ENCODE measurements at places on chromosomes 12 and 14.

DNA sequence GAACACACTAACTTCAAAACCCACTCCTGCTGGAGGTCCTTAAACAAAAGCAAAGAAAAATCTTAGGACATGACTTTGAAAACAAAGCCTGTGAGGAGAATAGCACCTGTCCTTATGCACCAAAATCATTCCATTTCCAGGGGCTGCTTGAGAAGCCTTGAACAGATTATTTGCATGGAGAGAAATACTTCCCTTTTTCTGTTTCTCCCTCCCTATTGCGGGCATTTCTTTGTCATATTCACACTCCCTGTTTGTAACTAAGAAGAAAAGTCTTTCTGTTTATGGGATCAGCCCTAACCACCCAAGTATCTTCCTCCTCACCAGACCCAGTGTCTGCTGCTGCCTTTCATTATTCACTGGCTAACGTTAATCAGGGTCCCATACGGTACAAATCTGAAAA lies 218.8 kb downstream of the DPF3 start:
- DNase-seq = no peak

GRCh38 chr12:4252601-4253000 lies 21.0 kb upstream of the CCND2 start:
- no peak for DNase-seq

GRCh38 chr14:49314737-49315136 lies 271.4 kb downstream of the RPS29 start:
- DNase-seq = no peak

GRCh38 chr12:80813820-80814219 lies 97.1 kb downstream of the MYF5 start:
- no peak for DNase-seq

DNA sequence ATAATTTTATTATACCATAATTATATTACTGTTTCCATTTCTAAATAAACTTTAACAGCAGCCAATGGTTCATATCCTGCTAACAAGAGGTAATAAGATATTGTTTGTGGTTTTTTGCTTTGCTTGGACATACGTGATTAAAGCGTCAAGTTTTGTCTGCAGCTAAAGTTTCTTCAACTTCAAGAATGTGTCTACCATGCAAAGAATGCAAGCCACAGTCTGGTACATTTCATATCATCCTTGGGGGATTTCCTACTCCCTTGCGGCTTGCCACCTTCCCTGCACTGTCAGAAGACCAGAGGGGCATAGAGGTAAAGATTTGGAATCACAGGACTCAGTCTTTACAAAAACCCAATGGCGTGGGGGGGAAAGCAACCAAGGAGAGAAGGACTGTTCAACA lies 125.2 kb downstream of the MED13L start:
- DNase-seq = no peak

GRCh38 chr12:40692765-40693206 lies 547 bp downstream of the CNTN1 start:
- no peak for DNase-seq

DNA sequence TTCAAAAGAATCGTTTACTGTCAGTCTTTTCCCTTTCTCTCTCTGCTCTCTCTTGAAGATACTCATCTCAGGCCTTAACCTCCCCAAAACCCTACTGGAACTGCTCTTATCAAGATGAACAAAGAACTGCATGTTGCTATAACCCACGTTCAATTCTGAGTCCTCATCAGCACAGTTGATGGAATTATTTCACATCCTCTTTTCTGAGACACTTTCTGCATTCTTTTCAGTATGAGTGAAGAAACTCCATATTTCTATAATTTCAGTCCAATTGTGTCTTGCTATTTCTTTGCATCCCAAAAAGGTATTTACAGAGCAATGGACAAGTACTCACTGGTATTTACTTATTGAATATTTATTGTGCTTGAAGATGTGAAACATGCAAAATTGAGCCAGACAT lies 160.1 kb upstream of the CPNE8 start:
- DNase-seq = no peak

DNA sequence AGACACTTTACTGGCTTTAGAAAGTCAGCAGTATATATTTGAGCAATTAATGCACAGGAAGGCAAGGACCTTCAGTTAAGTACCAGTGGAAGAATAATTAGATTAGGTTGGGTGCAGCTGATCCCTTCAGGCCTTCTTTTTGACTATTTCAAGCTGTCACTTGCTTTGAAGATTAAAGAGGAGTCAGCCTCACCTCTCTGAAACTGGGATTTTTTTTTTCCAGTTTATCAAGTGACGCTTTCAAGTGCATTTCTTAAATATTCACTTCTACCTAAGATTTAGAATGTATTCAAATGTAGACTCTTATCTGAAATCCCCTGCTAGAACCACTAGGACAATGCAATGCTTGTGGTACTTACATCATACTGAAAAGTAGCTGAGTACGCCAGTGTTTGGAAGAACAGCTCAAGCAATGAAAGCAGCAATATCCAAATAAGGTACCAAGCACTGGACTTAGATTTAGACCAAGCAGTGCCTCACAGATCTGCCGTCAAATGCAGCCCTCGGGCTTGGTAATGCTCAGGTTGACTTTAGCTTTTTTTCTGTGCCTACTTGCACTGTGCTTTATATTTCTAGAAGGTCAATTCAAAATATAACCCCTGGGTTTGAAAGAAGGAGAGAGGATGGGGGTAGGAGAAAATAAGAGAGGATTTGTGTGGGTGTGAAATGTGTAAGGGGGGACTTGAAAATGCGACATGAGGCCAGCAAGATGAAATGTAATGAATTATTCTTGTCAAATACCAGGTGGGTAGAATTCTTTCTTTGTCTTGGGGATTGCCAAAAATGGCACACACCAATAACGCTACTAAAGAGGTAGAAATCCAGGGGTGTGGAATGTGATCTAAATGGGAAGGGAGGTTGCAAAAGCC lies 3.7 kb upstream of the FERMT2 start:
- no peak for DNase-seq

- DNase-seq = no peak
Measured at GRCh38 chr12:81888106-81888740, 129.1 kb upstream of the PPFIA2 start.

DNA sequence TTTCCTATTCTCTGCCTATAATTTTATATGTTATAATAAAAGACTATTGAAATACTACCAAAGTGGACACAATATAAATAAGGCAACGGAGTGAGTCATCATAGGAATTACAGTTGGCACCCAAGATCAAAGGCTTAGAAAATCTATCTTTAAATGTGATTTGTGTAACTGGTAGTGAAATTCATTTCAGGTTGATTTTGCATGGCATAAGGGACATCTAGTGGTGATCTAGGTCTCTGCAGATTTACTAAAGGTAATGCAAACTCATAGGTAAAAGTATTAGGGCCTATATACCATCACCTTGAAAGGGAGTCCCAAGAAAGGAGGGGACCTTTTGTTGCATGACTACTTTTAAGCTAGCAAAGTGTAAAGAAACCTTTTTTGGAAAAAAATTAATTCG lies 527.2 kb downstream of the NRXN3 start:
- DNase-seq = no peak

DNA sequence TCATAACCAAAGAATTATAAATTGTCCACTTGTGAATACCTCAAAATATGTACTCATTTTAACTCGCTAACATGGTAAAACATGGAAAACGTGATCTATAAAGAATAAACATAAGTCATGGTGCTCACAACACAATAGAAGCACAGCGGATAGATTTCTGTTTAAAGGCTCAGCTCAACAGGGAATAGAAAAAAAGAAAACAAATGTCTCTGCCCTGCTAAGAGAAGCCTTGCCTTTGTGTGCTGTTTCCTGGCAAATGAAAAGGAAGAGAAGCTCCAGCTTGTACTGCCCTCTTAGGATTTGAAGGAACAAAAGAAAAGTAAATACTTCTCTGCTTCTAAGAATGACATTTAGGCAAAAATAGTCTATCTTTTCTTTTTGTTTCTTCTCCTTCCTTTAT lies 121.0 kb upstream of the KRR1 start:
- no peak for DNase-seq

GRCh38 chr14:63910583-63911363 lies 58.0 kb downstream of the SYNE2 start:
- DNase-seq = no peak

DNA sequence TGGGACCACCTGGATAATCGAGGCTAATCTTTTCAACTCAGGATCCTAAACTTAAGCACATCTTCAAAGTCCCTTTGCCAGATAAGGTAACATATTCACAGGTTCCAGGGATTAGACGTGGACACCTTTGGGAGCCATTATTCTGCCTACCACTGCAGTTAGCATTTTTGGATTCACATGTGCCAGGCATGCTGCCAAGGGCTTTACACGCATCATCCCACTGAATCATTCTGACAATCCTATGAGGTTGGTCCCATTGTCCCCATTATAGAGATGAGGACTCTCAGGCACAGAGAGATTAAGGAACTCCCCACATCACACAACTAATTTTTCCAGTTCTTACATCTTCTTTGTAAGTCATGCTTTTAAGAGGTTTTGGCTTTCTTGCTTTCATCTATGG lies 34.5 kb downstream of the RTN1 start:
- DNase-seq = no peak

DNA sequence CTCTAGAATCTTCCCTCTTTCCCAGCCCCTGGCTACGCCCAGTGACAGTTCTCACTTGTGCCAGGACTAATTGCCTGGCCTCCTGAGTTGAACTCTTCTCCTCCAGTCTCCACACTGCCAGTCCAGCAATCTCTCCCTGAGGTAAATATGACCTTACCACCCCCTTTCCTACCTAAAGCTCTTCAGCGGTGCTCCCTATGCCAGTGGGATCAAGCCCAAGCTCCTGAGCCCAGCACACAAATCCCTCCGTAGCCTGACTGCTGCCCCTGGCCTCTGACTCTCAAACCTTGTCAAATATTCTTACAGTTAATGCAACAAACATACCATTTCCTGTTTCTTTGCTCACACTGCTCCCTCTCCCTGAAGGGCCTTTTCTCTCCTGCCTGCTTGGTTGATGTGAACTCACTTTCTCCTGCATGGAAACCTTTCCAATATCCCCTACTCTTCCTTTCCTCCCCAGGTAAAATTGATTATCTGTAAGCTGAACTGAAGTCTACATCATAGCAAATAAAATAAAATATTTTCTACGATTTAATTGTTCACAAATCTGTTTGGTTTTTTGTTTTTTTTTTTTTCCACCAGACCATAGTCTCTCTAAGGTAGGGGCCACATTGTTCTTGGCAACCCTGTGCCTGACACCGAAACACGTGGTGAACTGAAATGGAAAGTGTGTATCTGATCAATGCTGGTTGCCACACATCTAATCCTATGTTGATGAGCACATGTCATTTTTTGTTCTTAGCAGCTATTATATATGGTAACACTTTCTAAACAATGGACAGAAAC lies 147.5 kb downstream of the SLC38A6 start:
- DNase-seq = no peak

GRCh38 chr12:42819846-42820245 lies 230.3 kb upstream of the PRICKLE1 start:
- DNase-seq = no peak

DNA sequence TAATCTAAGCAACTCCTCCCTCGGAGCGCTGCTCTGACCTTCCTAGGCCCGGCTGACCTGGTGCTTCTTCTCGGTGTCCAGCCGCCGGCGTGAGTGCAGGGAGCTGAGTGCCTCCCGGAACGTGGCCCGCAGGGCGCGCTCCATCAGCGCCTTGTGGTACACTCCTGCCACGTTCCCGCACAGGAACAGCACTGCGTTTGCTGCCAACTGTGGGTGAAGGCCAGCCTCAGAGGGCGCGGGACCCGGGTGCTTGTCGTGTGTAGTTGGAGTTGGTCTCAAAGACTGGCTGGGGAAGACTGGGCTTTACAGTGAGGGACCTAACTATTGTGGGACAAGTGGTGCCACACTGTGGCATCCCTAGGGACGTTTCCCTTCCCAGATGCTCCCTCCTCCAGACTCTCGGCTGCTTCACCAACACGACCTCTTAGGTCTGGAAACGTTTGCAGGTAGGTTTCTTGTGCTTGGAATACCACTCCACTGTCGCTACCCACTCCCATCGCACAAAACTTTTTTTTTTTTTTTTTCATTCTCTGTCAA lies 3.1 kb downstream of the ADCY4 start:
- DNase-seq = no peak

- no peak for DNase-seq
Measured at GRCh38 chr12:97017213-97017612, 110.2 kb downstream of the NEDD1 start.

DNA sequence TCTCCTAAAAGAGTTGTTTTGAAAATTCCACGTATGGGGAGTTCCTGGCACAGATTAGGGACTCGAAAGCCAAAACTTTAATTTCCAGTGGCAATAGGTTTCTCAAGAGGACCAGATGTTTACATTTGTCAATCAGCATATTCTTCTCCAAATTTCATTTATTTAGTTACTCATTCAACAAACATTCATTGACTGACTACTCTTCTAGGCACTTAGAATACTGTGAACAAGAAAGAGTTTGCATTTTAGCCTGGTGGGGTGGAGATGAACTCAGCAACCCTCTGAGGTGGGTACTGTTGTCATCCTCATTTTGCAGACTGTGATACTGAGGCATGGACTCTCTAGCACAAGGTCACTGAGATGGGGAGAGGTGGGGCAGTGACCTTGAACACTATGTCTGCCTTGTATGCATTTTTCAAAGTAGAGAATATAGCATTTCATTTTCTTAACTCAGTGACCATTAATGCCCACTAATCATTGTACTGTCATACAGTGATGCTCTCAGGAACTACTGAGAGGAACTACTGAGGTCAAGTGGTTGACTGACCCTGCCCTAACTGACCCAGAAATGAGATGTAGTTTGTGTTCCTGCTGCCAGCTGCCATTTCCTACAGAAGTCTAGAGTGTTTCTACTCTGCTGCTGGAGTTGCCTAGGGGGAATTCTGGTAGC lies 2.2 kb downstream of the L3HYPDH start:
- DNase-seq = no peak

DNA sequence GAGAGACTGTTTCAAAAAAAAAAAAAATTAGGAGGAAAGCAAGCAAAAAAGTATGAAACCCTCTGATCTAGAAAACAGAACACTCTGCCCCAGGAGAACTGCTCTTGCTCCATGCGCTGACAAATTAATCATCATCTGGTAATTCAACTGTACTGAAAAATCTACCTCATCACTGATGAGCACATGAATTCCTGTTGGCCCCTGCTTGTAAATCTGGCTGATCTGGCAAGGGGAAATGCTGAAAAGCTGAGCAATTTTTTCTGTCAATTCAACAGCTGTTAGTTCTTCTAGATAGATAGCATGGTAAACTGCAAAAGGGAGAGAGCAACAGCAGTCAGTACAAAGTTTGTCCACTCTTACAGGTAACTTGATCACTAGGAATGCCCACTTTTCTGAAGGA lies 15.2 kb upstream of the CSRNP2 start:
- DNase-seq = no peak

GRCh38 chr12:64780531-64781279 lies 21.5 kb upstream of the GNS start:
- DNase-seq = no peak

- no peak for DNase-seq
Measured at GRCh38 chr14:96617635-96618034, 115.5 kb downstream of the PAPOLA start.

- DNase-seq = no peak
Measured at GRCh38 chr12:63006536-63006935, 71.6 kb upstream of the PPM1H start.

- DNase-seq = no peak
Measured at GRCh38 chr12:6452944-6453630, 1.2 kb downstream of the TAPBPL start.

- no peak for DNase-seq
Measured at GRCh38 chr14:76698191-76698590, 63.1 kb upstream of the VASH1 start.
